ENCODE measurements at places on chromosomes 7 and 10.

GRCh38 chr10:77577666-77578229, 59.9 kb downstream of the KCNMA1 start:
- DNase-seq = no peak

DNA sequence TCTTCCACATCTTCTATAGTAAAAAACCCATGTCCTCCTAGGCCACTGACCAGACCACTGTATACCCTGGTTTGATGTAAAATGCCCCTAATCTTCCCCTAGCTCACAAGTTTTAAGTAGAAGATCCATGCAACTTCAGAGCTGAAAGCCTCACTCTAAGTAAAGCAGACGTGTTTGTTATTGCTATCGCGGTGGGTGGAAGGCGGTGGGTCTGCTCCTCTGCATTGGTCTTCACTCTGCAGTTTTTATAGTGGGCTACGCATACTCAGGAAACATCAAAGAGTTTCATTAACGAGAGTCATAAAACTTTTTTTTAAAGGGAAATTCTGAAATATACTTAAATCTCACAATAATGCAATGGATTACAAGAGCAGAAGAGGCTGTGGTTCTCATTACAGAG, 91.7 kb downstream of the ATE1 start:
- DNase-seq = no peak

- DNase-seq = no peak
Observed at GRCh38 chr10:71272056-71272771, 46.8 kb upstream of the SLC29A3 start.

DNA sequence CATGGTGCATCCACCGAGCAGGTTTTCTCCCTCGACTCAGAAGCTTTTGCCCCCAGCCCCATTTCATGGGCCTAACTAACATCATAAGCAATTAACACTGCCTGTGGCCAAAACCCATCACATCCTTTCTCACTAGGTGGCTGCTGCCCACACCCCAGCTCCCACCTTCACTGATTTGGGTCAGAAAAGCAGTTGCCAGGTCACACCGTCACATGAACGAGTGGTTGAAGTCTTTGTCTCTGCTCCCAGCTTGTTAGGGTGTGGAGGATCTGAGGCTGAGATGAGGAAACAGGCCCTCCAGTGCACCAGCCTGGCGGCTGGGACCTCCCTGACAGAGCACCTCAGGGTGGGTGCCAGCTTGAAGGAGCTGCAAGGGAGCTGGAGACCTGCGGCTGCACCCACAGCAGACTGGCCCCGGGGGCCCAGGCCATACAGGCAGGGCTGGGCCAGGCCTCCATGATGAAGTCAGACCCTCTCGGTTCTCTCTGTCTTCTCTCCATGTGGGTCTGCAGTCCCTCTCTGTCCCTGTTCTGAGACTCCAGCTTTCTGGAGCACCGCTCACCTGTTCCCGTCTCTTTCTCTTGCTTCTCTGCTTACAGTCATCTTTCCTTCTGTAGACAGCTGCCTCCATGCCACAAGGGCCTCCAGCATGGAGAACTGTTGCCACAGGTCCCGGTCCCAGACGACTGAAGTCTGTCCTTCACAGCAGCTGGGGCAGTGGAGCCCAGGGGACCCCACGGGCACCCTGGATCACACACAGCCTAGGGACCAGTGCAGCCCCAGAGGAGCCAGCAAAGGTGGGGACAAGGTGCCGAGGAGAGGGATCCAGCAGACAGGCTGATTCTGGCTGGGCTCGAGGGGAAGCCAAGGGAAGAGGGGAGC, 13.8 kb upstream of the INPP5A start:
- no peak for DNase-seq

- DNase-seq = no peak
Observed at GRCh38 chr7:52472006-52472620, 563.3 kb upstream of the POM121L12 start.

GRCh38 chr10:86354761-86355540, 11.6 kb downstream of the GRID1 start:
- no peak for DNase-seq

GRCh38 chr10:58477122-58477521, 35.5 kb upstream of the BICC1 start:
- no peak for DNase-seq

GRCh38 chr7:69199041-69199440, 399.2 kb upstream of the AUTS2 start:
- DNase-seq = no peak

- no peak for DNase-seq
Observed at GRCh38 chr10:132164761-132165278, 21.9 kb upstream of the DPYSL4 start.

DNA sequence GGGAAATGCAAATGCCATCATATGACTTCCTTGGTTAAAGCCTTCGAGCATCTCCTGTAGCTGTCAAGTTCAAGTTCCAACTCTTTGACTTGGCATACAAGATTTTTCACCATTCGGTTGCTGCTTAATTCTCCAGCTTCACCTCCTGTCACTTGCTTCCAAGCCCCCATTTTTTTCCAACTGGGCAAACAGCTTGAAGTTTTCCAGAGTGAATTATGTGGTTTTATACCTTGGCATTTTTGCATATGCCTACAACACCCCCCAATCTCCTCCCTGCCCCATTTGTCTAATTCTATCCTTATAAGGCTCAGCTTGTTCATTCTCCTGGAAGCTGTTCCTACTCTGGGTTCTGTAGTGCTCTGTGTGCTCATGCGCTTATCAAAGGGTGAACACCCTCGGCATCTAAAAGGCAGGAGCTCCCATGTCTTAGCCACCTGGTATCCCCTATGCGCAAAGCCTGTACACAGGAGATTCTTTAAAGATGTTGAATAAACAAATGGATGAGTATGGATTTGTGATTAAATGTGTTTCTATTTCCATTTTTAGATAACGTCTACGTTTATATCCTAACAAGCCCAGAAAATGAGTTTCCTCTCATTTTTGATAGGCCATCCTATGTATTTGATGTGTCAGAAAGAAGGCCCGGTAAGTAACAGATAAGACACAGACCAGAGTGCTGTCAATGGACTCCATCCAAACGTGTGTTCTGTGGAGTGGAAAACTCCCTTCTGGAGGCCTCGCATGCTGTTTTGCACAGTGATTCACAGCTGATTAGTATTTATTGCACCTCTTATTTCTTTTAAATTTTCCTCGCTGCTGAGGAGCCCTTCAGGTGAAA, 52.5 kb downstream of the CDHR3 start:
- no peak for DNase-seq

- no peak for DNase-seq
Observed at GRCh38 chr7:133704453-133704852, 422.7 kb upstream of the LRGUK start.

GRCh38 chr10:98340261-98340939, 72.4 kb upstream of the LOXL4 start:
- DNase-seq = no peak

GRCh38 chr7:86968618-86969017, 90.8 kb downstream of the ELAPOR2 start:
- DNase-seq = no peak

DNA sequence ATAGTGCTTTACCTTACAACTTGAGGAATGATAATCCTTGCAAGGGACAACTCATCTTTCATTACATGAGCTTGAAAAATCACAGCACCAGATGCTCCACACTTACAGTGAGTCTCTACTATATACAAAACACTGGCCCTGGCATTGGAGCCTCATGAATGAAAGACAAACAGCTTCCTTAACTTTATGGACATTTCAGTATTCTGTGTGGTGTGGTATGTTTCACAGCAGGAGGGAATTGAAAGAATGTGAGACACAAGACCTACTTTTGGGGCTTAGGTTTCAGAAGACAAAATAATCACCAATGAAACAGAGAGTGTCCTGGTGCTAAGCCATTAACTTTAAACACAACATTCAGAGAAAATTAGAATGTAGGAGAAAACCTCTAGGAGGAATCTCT, 1249.6 kb downstream of the XPNPEP1 start:
- no peak for DNase-seq

DNA sequence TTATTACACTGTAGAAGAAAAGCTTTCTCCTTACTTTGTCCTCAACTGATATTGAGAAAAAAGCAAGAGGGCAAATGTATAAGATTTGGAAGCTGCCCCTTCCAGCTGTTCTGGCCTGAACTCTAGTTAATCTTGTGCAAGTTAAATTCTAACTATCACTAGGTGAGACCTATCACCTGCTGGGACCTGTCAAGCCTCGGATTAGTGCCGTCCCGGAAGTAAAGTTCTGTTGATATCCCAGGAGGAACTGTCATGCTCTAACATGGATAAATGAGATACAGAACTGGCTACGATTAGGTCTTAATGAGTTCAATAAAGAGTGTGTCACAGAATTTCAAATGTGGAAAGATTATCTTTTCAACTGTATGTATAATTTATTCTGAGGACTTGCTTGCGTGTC, 1.2 kb upstream of the BPGM start:
- no peak for DNase-seq

DNA sequence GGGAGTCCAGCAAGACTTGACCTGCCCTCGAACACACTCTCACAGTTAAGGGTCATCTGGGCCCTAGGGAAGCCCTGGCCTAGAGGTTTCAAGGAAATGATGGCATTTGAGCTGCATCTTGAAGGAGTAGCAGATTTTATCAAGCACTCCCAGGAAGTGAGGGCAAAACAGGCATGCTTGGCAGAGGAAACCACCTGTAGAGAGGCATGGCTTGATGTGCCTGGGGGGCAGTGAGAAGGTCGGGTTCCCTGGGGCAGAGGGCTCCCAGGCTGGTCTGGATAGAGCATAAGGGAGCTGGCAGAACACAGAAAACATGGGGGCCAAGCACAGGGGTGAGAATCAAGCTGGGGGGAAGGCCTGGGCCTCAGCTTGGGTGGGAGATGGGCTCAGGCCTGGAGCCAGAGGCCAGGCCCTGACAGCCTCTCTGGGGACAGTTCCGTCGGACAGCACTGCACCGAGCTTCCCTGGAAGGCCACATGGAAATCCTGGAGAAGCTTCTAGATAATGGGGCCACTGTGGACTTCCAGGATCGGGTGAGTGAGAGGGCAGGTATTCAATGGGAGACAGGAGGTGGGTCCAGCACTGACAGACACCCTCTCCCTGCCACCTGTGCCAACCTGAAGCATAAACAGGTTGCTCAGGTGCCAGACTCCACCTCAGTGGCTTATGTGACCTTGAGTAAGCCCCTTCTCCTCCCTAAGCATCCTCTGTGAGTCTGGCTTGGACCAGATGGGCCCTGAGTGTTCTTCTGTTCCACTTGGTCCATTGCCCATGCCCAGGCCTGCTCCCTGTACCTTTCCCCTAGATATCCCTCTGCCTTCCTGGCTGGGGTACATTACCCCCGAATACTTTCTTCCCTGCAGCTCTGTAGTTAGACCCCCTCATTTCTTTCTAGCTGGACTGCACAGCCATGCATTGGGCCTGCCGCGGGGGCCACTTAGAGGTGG, 3.5 kb upstream of the HOGA1 start:
- no peak for DNase-seq

DNA sequence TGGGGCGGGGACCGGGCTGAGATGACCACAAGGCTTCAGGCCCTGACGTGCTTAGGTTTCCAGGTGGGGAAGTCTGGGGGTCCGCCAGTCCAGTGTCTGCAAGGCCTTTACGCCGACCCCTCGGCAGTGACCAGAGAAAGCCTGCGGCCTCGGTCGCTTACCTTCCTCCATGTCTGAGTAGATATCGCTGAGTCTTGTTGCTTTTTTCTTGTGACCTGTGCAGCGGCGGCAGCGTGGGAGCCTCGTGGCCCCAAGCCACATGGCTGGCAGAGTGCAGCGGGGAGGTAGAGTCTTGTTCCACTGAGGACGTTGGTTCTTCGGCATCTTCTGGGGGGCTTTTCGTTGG, 329 bp downstream of the NOLC1 start:
- DNase-seq = no peak

DNA sequence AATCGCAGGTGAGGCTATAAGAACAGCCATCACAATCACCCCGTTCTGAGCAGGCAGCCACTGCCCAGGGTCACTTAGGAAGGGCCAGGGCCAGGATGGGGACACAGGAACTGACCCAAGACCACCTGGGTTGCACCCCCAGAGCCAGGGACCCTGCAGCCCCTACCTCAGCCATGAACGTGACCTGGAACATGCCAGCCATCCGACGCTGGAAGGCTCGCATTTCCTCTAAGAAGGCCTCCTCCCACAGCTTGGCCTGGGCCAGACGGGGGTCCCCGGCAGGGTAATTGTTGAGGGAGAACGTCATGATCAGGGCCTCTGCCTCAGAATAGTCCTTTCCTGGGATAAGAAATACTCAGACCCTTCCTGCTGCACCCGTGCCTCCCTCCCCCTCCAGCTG, 5.0 kb downstream of the NPC1L1 start:
- no peak for DNase-seq

DNA sequence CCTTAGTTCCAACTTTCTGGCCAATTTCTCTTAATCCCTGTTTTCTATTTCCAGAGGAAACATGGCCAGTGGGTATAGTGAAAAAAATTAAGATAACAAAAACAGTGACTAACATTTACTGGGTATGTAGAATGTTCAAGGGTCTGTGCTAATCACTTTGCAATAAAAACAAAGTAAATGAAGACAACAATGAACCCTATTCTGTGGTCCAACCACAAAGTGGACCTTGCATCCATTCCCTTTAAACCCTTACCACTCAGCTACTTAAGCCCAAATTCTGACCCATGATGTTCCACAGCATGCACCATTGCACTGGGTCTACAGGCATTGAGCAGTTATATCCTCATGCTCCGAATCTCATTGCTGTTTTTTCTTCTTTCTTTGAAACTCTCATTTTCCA, 179.9 kb upstream of the PRKCQ start:
- no peak for DNase-seq

DNA sequence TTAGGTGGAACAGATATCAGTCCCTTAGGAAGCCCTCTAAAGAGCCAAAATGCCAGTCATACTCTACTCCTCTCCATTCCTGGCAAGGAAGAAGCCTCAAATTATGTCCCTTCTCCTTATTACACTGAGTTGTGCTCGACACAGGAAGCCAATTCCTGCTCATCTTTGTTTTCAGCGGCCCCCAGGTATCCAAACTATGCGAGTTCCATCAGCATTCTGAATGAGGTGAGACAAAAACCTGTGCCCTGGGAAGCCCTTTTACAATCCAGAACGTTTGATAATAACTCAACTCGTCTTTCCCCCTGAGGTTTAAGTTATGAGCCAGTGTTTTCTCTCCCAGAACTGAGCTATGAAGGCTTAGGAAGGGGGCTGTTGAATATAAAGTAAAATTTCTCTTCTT, 580.5 kb downstream of the NXPH1 start:
- DNase-seq = no peak

- DNase-seq = no peak
Observed at GRCh38 chr10:102492983-102493382, 9.5 kb downstream of the ACTR1A start.

Measured in central memory CD4-positive, alpha-beta T cell (primary cell).